ENCODE measurements at places on chromosomes 16 and 17. TPM values are rescaled to one million over a fixed set of nuclear protein-coding genes. Genes with fewer than 3 reads are reported as not detected.
A peak's percentile ranks its signal among the peaks of the same experiment; 100 is the strongest.

- H3K27me3 ChIP-seq = peaks cover 12% of the 10 kb centered on the region
- DNase-seq = no peak
- H3K4me1 ChIP-seq = peaks cover 19% of the 10 kb centered on the region
- H3K27ac ChIP-seq = no peak overlapping the region
- H3K4me3 ChIP-seq = no peak overlapping the region
- H3K36me3 ChIP-seq = no peaks in the 10 kb centered on the region
These were observed 5.1 kb downstream of the PLCG2 start for GRCh38 chr16:81784072-81784795.

DNA sequence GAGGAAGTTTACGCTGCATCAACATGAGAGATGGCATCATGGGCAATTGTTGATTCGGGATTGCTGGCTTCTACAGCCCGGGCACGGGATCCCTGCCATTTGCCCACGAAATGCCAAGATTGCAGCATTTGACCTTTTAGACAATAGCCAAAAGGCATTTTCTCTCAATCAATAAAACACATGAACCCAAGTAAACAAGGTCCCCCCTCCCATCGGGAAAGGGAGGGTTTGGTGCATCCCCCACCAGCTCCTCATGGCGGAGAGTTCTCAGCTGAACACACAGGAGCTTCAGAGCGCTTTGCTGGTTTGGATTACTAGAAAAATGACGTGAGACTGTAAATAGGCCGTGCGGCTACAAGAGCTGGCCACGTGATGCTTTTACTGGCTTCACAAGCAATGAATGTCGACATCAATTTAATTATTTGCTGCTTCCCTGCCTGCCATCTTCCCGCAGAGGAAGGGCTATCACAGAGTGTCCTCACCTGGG, 147.6 kb downstream of the C16orf95 start:
- no peaks in the 10 kb centered on the region for H3K27me3 ChIP-seq
- no peak overlapping the region for H3K4me3 ChIP-seq
- H3K4me1 ChIP-seq = no peaks in the 10 kb centered on the region
- no peak for DNase-seq

- no peak for DNase-seq
- no peaks in the 10 kb centered on the region for H3K4me1 ChIP-seq
- no peak overlapping the region for H3K27ac ChIP-seq
- H3K27me3 ChIP-seq = no peaks in the 10 kb centered on the region
- no peak overlapping the region for H3K4me3 ChIP-seq
These were observed 12.7 kb upstream of the FAM20A start for GRCh38 chr17:68613739-68614298.

GRCh38 chr17:10226930-10227695, 28.7 kb upstream of the GAS7 start:
- H3K4me3 ChIP-seq = no peak overlapping the region
- DNase-seq = no peak
- H3K36me3 ChIP-seq = no peaks in the 10 kb centered on the region
- H3K27me3 ChIP-seq = no peaks in the 10 kb centered on the region

- no peak for DNase-seq
- H3K4me3 ChIP-seq = no peak overlapping the region
- no peaks in the 10 kb centered on the region for H3K36me3 ChIP-seq
- no peaks in the 10 kb centered on the region for H3K27me3 ChIP-seq
- no peak overlapping the region for H3K27ac ChIP-seq
These were observed 225.9 kb upstream of the IRX3 start for GRCh38 chr16:54512467-54512995.

- H3K36me3 ChIP-seq = no peaks in the 10 kb centered on the region
- H3K27me3 ChIP-seq = peaks cover 60% of the 10 kb centered on the region
- no peak overlapping the region for H3K27ac ChIP-seq
- H3K4me3 ChIP-seq = no peak overlapping the region
- no peaks in the 10 kb centered on the region for H3K4me1 ChIP-seq
These were observed 306.0 kb downstream of the FOXL1 start for GRCh38 chr16:86884390-86884650.

DNA sequence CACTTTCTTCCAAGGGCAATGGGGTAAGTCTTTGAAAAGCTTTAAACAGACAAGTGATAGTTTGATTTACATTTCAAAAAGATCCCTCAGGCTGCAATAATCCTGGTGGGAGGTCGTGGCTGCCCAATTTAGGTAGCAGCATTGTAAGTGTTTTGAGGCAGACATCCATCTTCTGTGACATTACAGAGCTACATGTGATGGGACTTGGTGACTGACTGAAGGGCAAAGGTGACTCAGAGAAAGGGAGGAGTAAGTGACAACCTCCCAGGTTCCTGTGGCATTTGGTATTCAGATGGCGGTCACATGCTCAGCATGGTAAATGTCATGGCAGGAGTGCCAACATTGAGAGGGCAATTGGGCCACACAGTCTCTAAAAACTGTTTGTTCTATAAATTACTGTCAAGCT, 26.5 kb downstream of the STAT3 start:
- no peak for DNase-seq
- no peak overlapping the region for H3K4me3 ChIP-seq
- H3K27ac ChIP-seq = peak overlapping the region; percentile 15
- H3K36me3 ChIP-seq = no peaks in the 10 kb centered on the region

DNA sequence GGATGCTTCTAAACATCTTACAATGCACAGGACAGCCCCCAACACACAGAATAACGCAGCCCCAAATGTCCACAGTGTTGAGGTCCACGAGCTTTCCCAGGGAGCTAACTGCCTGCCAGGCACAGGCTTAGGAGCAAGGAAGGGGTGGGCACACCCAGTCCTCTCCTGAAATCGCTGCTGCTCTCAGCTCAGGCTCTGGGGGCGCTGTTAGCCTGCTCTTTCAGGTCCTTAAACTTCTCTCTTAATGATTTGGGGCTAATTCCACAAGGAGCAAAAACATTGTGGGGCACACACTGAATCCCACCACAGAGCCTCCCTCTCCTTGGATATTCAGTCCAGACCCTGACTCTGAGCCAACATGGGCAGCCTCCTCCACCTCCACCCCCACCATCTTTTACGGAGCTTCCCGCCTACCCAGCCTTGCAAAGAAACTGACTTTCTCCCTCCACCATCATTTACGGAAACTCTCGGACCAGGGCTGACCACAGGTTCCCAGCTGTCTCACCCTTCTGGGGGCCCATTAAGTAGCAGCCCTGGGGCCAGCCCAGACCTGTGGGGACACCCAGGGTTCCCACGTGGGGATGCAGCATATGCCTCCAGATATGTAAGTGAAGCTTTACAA, 1.1 kb downstream of the CD300H start:
- H3K27me3 ChIP-seq = peaks cover 20% of the 10 kb centered on the region
- H3K27ac ChIP-seq = no peak overlapping the region
- H3K36me3 ChIP-seq = no peaks in the 10 kb centered on the region
- H3K4me1 ChIP-seq = peaks cover 11% of the 10 kb centered on the region
- no peak for DNase-seq

- H3K27ac ChIP-seq = no peak overlapping the region
- H3K27me3 ChIP-seq = no peaks in the 10 kb centered on the region
- no peak overlapping the region for H3K4me3 ChIP-seq
- H3K36me3 ChIP-seq = peaks cover 8% of the 10 kb centered on the region
These were observed 9.0 kb downstream of the TTYH2 start for GRCh38 chr17:74222399-74222798.

DNA sequence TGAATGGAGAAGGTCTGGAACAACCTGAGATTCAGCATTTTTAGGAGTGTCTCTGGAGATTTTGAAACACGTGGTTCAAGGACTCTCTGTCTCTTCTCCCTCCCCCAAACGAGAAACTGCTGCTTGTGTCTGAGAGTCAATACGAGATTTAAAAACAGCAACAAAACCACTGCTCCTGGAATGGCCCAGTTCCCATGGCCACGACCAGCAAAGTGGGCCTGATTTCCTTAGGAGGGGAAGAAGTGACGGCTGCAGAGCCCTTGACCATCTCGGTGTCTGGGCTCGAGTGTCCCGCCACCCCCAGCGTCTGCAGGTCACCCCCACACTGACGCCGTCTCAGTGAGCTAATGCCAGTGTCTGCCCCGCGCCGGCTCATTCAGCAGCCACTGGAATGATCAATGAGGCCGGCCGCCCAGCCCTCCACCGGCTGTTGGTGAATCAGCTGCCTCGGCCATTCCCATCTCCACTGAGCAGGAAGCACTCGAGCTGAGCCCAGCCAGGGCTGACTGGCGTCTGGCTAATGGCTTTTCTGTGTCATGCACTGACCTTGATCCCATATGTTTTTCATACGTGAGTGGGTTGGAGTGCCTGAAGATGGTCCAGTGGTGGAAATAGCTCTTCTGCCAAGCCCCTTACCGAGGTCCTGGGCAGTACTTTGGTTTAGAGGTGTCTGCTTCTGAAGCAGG, 151.8 kb downstream of the PITPNC1 start:
- H3K4me1 ChIP-seq = no peaks in the 10 kb centered on the region
- no peaks in the 10 kb centered on the region for H3K27me3 ChIP-seq
- peak; percentile 80 for DNase-seq
- H3K36me3 ChIP-seq = no peaks in the 10 kb centered on the region
- peak overlapping the region; percentile 11 for H3K4me3 ChIP-seq

DNA sequence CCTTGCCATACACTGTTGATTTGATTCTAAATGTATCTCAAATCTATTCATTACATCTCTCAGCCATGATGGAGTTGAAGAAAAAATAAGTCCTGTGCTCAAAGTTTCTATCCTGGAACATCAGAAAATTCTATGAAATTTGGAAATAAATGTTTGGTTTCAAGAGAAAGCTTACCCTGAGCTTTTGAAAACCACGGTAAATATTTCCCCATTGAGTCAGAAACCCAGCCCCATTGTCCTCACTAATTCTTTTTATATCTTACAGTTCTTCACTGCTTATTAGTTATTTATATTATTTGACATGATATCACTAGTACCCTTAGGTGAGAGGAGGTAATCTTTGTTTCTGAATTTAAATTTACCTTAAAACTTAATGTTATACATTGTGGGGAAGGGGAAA, 128.5 kb downstream of the MRTFB start:
- no peaks in the 10 kb centered on the region for H3K36me3 ChIP-seq
- DNase-seq = no peak
- no peaks in the 10 kb centered on the region for H3K27me3 ChIP-seq

DNA sequence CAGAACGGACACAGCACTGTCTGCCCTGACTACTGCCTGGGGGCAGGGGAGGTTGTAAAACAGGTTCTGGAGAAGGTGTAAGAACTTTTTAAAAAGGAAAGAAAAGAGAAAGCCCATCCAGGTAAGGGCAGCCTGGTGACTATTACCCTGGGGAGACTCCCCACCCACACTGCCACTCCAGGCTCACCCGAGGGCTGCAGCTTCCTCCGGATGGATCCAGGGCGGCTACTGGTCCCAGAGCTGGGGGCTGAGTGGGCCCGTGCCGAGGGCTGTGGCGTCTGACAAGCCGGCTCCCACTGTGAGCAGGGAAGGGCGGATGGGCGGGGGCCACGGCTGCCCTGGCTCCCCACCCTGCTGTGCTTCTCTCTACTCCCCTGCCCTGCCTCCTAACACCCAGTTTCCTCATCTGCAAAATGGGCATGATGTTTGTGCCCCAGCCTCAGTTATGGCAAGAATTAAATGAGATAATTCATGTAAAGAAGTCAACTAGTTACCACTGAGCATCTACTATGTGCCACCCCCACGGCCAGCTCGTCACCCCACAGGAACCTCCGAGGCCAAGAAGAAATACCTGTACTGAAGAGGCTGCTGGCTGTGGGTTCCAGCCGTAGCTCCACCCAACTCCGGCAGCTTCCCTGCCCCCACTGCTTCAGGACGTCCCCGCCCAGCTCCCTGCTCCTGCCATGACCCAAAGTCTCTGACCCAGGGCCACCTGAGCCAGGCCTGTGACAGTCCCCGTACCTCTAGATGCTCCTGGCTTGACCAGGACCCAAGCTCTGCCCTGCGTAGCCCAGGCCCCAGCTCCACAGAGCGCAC, 24.2 kb downstream of the KATNB1 start:
- no peak overlapping the region for H3K4me3 ChIP-seq
- H3K36me3 ChIP-seq = peaks cover 71% of the 10 kb centered on the region
- no peak for DNase-seq
- peaks cover 16% of the 10 kb centered on the region for H3K4me1 ChIP-seq
- no peaks in the 10 kb centered on the region for H3K27me3 ChIP-seq

- peaks cover 44% of the 10 kb centered on the region for H3K4me1 ChIP-seq
- H3K27ac ChIP-seq = no peak overlapping the region
- H3K4me3 ChIP-seq = peak overlapping the region; percentile 34
- H3K27me3 ChIP-seq = peaks cover 25% of the 10 kb centered on the region
- DNase-seq = no peak
These were observed 749 bp upstream of the MC1R start for GRCh38 chr16:89917773-89918452.

DNA sequence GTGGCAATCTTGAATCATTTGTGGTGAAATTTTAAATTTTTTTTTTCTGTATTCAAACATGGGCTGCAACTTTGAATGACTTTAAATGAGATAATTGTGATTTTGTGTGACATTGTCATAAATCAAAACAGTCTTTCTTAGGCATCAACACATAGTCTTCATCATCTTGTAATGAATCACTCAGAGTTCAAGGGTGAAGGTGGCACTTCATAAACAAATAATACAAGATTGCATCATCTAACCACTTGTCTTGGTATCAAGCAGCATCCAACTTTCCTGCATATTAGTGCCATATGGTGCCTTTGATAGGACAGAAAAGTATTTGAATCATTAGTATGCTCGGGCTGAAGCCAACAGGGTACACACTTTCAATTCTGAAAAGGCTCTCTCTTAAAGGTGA, 392.4 kb upstream of the GOT2 start:
- H3K36me3 ChIP-seq = no peaks in the 10 kb centered on the region
- DNase-seq = no peak
- no peaks in the 10 kb centered on the region for H3K4me1 ChIP-seq
- no peaks in the 10 kb centered on the region for H3K27me3 ChIP-seq

- H3K36me3 ChIP-seq = no peaks in the 10 kb centered on the region
- H3K4me1 ChIP-seq = no peaks in the 10 kb centered on the region
- H3K27me3 ChIP-seq = no peaks in the 10 kb centered on the region
- no peak for DNase-seq
- H3K27ac ChIP-seq = no peak overlapping the region
These were observed 40.1 kb downstream of the NOS2 start for GRCh38 chr17:27760069-27760885.

The C16orf54 gene
- total RNA-seq = not detected

The BCL6B gene
- 1.6 TPM for total RNA-seq

The TAC4 gene
- total RNA-seq = not detected

The VTN gene
- not detected for total RNA-seq

The C17orf67 gene
- 0.52 TPM for total RNA-seq

The SSTR5 gene
- 1.5 TPM for total RNA-seq
